ENCODE measurements at places on chromosomes 13 and 19.
A peak's percentile ranks its signal among the peaks of the same experiment; 100 is the strongest.

DNA sequence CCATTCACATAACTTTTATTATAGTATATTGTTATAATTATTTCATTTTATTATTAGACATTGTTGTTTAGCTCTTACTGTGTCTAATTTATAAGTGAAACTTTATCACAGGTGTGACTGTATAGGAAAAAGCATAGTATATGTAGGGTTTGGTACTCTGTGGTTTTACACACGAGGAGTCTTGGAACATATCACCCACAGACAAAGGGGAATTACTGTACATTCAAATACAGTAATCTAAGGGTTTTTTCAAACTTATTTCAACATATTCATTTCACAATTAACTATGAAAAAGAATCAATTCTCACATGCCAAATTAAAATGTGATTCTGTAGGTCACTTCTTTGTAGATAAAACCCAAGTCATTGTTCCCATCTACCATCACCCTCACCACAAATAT lies 46.0 kb downstream of the RBM26 start:
- DNase-seq, result no peak

GRCh38 chr13:109743706-109744453 lies 42.5 kb downstream of the IRS2 start:
- peak; percentile 11 for DNase-seq

DNA sequence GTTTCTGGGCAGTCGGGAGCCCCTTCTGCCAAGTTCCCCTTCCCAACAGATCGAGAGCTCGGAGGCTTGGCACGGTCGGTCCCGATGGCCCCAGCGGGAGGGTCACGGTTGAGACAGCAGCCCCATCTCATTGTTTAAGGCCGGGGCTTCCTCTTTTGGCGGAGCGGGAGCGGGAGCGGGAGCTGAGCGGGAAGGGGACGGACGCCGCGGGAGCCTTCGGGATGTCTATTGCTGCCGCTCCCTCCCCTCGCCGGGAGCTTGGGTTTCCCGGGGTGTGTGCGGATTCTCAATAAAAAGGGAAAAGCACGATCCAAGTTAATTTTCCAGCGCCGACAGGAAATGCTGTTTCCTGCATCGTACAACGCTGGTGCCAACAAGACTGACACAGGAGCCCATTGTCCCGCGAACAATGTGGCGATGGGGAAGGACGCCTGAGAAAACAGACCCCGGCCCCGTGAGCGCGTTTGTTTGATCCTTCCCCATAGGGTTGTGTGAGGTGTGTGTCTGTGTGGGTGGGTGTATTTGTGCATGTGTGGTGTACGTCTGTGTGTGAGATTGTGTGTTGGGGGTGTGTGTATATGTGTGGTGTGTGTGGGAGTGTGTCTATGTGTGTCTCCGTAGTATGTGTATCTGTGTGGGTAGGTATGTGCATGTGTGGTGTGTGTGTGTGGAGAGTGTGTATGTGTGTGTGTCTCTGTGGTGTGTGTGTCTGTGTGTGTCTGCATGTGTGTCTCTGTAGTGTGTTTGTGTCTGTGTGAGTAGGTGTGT lies 36.3 kb upstream of the FLT1 start:
- DNase-seq, result peak; percentile 66

DNA sequence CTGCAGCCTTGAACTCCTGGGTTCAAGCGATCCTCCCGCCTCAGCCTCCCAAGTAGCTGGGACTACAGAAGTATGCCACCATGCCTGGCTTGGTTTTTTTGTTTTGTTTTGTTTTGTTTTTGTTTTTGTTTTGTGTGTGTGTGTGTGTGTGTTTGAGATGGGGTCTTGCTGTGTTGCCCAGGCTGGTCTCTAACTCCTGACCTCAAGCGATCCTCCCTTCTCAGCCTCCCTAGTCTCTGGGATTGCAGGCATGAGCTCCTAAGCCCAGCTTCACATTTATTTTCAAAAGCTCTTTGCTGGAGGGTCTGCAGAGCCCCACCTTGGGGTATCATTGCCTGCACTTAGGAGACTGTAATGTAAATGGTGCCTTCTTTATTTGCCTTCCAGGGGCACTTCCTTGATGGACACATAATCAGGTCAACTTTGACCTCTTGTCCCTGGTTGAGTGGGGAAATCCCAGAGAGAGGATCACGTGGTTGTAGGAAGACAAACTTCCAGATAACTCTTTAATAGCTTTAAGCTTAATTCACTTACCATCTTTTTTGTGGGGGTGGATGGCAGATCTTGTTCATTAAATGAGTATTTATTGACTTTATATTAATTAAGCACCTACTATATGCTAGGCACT lies 72.9 kb upstream of the NPAS1 start:
- DNase-seq, result peak; percentile 44

GRCh38 chr13:46131705-46132104 lies 26.9 kb upstream of the CPB2 start:
- DNase-seq, result no peak

DNA sequence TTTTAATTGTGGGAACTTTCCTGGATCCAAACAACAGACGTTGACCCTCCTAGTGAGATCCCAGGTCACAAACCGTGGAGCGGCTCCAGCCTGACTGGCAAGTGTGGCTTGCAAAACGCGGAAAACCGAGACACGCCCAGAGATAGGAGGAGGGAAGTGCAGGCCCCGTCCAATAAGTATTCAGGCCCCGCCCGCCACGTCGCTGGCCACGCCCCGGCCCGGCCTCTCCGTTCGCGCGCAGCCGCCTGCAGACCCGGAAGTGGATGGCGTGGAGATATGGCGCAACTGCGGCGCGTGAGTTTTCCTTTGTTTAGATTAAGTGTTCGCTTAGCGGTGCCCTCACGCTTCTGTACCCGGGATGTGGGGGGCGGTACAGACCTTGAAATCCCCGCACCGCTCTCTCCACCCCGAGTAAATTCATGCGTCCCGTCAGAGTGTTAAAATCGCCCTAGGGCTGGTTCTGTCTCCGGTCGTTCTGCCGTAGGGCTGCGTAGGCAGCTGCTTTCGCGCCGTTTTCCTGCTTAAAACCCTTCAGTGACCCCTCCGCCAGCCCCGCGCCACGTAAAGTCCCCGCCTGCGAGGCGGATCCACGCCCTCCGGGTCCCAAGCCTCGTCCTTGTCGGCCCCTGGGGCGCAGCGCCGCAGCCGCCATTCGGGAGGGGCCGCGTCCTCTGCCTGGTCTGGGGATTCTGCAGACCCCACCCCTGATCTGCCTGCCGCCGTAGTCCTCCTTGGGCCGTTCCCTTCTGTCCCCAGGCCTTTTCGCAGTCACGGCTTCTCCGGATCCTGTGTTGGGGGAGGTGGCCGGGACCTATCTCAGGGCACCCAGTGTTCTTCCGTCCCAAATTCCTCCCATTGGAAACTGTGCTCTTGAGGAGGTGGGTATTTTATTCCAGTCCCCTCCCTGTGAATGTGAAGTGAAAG lies at the start of gene ZNF766:
Gene ZNF766 (plus strand): TSS at position 250 of the 924 bp plus-strand sequence. CDS start 27 bp downstream, at position 277.
- DNase-seq, result peak; percentile 97

DNA sequence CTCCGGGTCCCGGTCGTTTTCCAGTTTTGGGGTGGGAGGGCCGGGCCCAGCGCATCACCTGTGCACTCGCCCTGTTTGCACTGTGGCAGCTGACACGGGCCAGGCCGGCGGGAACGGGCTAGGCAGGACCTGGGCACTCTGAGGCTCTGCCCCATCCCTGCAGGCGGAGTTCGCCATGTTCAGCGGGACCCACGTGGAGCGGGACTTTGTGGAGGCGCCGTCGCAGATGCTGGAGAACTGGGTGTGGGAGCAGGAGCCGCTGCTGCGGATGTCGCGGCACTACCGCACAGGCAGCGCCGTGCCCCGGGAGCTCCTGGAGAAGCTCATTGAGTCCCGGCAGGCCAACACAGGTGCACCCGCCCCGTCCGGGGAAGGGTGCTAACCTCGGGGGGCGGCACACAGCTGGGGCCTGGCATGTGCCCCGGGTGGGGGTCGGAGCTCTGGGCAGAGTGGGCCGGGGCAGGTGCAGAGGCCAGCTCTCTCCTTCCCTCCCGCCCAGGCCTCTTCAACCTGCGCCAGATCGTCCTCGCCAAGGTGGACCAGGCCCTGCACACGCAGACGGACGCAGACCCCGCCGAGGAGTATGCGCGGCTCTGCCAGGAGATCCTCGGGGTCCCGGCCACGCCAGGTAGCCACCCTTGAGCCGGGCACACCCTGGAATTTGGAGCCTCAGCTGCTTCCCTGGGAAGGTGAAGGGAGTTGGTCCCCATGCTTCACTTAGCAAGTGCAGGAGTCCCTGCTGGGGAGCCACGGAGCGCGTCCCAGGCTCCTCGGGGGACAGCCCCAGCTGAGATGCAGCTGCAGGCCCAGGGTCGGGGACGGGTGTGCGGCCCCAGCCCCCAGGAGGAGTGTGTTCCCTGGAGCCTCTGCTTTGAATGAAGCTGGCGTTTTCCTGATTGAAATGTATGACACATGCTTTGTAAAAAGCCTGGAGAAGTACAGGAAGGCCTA lies 9.3 kb upstream of the ZNF554 start:
- no peak for DNase-seq

DNA sequence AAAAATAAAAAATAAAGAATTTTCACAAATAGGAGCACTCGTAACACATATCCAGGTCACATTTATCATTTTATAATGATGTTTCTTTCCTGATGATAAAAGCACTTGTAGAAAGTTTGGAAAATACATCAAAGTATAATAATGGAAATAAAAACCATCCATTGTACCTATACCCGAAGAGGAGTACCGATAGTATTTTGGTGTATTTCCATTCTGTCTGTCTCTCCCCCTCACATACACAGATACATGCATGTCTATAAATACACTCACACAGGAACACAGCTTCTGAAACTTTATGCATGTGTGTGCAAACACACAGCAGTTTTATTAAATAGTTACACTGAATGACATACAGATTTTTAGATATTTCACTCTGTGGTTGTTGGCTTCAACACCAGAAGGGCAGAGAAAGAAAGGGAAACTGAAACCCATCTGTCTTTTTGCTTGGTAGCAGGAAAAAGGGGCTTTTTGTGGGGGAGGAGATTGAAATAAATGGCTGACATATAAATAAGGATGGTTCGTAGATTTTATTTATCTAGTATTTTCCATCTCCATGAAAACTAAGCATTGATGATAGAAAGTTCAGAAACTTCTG lies 114.8 kb downstream of the LRCH1 start:
- peak; percentile 78 for DNase-seq

DNA sequence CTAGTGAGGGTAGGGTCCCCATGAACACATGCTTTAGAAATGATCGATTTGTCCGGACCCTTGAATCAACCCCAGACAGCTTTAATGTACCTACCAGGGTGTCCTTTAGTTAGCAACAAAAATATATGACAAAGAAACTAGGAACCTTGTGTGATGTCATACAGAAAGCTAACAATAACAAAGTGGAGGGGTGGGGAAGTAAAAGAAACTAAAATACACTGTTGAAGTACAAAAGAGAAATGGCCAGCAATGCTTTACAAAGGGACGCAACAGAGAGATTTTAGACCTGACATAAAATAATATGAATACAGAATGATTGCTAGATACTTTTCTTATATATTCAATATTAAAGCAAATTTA lies 40.0 kb downstream of the DZIP1 start:
- no peak for DNase-seq

DNA sequence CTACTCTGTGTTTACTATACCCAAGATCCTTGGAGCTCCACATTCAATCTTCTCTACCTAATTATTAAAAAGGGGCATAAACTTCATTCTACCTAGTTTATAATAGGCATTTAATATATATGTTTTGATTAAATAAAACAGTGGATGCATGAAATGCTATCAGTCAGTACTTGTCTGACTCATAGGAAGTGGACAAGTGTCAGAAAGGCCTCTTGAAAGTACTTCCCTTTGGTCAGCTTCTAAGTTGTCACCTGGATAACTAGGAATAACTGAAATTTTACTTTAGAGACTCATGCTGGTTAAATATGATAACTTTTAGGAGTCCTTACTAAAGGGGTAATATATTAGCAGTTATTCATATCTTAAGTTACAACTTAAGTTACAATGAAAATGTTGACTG lies 329.8 kb downstream of the KLF5 start:
- no peak for DNase-seq

- no peak for DNase-seq
Observed at GRCh38 chr13:51819544-51819943, 15.6 kb upstream of the DHRS12 start.

DNA sequence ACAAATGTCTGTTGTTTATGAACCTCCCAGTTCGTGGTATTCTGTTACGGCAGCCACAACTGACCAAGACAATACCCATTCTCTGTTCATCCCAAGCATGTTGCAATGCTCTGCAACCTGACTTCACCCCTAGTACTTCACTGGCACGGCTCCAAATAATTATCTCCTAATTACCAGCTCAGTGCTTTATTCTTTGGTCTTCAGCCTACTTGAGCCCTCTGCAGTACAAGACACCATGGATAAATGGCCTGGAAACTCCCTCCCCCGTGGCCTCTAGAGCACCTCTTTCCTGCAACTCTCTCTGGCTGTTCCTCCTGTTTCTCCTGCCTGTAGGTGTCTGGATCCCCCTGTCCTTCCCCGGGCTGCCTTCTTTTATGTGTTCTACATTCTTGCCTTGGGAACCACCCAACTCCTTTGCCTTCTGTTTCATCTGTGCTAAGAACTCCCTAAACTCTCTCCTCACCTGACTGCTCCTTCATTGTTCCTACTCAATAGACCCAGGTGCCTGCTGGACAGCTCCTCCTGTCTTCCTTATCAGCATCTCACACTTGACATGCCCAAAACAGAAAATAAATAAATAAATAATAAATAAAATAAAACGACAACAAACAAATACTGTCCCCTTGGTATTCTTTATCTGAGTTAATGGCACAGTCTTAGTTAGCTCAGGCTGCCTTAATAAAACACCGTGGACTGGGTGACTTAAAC lies 200.4 kb upstream of the IPO5 start:
- no peak for DNase-seq

GRCh38 chr19:10339380-10339960 lies at the start of gene ICAM3:
TSS of gene ICAM3 (minus strand) at chr19:10339624. CDS start at chr19:10339614, 10 bp downstream.
- peak; percentile 69 for DNase-seq

- DNase-seq, result no peak
Observed at GRCh38 chr19:57212109-57212508, 18.7 kb upstream of the AURKC start.

- DNase-seq, result no peak
Observed at GRCh38 chr13:34214686-34215085, 396.7 kb downstream of the RFC3 start.

DNA sequence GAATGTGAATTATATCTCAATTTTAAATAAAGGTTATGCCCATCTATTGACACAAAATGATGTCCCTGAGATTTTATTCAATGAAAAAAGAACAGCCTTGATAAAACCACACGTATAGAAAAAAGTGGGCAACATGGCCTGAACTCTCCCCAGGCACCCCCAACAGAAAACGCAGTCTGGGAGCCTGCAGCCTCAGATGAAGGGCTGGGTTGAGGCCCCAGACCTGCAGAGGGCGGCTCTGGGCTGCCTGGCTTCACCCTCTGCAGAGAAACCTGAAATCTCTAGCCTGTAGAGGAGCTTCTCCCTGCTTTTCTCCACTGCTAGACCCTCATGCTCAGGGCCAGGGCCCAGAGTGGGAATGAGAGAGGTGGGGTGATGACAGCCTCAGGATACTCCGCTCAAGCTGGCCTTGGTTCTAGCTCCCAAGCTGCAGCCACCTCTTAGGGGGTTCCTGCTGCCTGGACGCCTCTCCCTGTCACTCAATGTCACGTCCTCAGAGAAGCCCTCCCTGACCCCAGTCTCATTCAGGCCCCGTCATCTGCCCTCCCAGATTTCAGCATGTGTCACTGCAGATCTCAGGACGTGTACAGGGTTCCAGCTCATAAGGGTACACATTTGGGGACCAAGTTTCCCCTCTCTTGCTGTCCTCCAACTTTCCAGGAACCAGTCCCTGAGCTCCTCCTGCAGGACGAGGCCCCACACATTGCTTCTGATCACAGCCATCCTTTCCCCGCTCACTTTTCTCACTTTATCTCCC lies 1.8 kb downstream of the MBD3 start:
- DNase-seq, result no peak

Data from suppressor macrophage treated with lipopolysaccharide for 1 hour (primary cell).